ENCODE measurements at places on chromosomes 3 and 15.

DNA sequence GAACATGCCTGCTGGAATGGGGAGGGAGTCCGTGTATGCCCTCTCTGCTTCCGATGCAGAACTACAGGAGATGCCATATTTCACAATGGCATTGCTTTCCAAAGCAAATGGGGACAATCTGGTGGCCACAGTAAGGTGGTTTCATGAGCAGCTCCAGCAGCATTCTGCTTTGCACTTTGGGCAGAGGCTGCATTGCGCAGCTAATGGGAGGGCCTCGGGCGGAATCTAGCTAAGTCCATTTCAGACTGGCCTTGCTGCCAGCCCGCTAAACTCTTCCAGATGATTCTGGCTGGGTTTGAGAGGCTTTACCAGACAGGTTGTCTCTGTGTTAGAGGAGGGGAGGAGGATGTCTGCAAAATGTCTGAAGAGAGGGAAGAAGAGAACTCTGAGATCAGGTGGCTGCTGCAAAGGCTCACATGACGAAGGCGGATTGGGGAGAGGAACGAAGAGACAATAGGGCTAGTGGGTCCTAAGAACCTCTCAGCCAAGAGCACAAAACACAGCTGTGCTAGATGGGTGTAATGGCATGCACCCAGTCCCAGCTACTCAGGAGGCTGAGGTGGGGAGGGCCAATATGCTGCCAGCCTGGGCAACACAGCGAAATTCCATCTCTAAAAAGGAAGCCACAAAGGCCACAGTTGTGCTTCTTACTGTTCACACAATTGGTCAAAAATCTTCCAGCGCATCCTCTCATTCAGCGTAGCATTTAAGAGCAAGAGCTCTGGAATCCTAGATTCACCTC is 63.7 kb downstream of the BDH1 start:
- no peak for DNase-seq

GRCh38 chr3:54736459-54736858 is 191.4 kb downstream of the LRTM1 start:
- no peak for DNase-seq

DNA sequence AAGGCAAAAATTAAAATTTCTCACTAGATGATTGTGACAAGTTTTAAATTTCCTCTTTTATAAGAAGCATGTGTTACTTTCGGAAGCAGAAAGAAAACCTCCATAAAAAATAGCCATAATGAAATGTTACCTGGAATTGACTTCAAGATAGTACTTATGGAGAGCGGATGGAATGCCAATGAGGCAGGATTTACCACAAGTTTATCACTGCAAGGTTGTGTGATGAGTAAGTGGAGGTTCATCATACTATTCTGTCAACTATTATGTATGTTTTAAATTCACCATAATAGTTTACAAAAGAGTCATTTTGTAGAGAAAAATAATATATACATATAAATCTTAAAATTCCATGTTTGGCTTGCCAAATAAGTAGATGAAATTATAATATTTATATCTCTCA is 230.3 kb downstream of the SCAPER start:
- DNase-seq: no peak

GRCh38 chr3:128521715-128522114 is 28.7 kb upstream of the GATA2 start:
- DNase-seq: no peak

DNA sequence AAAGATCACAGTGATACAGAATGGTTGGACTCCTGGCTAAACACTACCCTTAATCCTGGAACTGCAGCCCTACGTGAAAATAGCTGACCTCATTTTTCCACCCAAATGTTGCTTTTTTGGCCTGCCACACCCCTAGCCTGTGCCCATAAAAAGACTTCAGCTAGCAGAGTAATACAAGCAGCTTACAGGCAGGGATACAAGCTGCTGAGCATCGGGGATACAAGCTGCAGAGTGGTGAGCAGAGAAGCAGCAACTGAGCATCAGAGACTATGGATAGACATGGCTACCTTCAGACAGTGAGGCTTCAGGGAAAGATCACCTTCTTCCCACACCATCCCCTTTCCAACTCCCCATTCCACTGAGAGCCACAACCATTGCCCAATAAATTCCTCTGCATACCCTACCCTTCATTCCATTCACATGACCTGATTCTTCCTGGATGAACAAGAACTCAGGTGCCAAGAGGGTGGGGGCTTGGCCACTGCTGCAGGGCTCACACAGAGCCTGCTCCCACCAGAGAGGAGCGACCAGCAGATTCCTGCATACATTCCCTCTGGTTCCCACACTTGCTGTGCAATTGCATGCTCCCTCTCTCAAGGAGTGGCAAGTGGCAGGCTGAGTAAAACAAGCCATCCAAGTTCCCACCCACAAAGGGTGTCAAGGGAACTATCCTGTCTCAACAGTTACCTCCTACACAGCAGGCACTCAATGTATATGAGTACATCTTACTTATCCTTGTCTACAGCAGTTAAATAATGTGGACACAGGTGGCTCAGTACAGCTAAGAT is 217.5 kb downstream of the ALCAM start:
- no peak for DNase-seq

- DNase-seq: no peak
These were observed 2.1 kb upstream of the CNBP start for GRCh38 chr3:129185783-129186182.

DNA sequence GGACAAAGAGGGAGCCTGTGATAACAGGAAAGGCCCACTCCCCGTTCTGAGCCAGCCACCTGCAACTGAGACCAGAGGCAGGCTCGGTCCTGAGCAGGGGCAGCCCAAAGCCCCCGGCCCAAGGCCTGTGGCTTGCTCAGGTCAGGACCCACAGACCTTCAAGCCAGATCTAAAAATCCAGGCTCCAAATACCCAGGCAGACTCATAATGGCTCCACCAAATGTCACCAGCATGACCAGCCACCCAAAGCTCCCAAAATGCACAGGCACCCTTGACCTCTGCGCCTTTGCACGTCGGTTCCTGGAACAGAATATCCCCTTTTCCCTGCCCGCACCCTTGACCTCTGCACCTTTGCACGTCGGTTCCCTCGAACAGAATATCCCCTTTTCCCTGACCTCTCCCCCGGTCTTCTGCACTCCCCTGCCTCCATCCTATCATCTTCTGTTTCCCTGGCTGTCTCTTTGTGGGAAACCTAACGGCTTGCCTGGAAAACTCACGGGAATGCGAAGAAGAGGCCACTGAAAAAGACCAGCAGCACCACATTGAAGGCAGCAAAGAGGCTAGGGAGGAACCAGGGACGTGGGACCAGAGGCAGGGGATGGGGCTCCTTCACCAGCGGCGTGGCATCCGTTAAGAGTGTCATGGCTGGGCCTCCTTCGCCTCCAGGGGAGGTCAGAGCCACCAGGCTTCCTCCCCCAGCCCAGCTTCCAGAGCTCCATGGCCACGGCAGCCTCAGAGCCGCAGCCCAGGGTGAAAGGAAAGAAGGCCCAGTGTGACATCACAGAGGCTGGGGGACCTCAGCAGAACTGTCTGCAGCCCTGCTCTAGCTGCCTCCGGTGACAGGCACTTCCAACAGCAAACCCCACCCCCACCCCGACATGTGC is at the start of gene ZDHHC19:
Gene ZDHHC19, minus strand, starts transcription at position 728 of the 884 bp plus-strand sequence. Its CDS starts 85 bp downstream, at position 643.
- DNase-seq: no peak

GRCh38 chr3:17466028-17466427 is 276.4 kb downstream of the TBC1D5 start:
- DNase-seq: no peak

GRCh38 chr3:48702320-48702920 is 14.6 kb downstream of the IP6K2 start:
- no peak for DNase-seq

DNA sequence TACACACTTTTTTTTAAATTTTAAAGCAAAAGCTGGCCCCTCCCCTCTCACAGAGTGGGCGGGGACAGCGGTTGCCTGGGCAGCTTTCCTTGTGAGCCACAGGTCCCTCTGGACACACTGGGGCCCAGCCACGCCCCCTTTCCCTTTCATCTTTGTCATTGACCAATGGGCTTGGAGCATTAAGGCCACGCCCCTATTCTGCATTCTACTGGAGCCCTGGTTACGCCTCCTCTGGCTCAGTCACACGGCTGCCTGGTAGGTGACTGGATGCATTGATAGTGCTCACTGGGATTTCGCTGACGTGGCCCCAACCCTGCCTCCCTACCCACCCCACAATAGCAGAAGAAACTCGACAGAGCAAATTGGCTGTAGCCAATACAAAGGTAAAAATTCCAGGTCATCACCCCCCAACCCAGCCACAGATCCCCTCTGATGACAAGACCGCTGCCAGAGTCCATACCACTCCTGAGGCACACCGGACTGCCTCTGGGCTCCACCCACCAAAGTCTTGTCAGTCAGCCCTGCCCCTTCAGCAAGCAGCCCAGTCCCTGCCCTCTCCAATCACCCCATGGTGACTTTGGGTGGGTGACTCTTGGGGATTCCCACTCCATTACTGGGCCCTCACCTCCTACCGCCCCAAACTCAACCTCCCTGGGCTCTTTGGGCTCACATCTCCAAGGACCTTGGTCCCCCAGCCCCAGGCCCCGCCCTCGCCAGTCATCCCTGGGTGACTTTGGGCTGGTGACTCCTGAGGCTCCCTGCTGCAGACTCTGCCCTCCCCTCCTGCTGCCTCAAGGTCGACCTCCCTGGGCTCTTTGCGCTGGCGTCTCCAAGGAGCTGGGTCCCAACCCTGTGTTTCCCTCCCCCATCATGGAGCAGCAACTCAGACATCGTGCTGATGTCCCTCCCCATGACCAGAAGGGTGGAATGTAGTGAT is 112.2 kb upstream of the FAN1 start:
- no peak for DNase-seq

- no peak for DNase-seq
These were observed 96.7 kb upstream of the TP63 start for GRCh38 chr3:189534531-189534930.

- no peak for DNase-seq
These were observed 42.8 kb downstream of the GPR160 start for GRCh38 chr3:170080605-170081004.

DNA sequence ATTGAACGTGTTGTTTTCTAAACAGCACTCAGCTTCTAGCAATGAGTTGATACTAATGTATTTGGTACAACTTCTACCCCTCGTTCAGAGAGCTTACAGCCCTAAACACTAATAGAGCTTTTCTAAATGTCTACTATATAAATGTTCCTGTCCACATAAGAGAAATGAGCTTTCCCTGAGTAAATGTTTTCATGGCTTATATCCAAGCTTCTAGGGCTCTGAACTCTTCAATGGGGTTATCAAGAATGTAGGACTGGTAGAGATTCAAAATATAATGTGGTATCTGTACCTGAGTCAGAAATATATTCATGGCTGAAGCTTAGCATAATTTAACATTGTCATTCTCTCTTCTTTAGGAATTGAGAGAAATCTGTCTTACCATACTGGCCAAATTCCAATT is 73.4 kb downstream of the SERPINI1 start:
- no peak for DNase-seq

DNA sequence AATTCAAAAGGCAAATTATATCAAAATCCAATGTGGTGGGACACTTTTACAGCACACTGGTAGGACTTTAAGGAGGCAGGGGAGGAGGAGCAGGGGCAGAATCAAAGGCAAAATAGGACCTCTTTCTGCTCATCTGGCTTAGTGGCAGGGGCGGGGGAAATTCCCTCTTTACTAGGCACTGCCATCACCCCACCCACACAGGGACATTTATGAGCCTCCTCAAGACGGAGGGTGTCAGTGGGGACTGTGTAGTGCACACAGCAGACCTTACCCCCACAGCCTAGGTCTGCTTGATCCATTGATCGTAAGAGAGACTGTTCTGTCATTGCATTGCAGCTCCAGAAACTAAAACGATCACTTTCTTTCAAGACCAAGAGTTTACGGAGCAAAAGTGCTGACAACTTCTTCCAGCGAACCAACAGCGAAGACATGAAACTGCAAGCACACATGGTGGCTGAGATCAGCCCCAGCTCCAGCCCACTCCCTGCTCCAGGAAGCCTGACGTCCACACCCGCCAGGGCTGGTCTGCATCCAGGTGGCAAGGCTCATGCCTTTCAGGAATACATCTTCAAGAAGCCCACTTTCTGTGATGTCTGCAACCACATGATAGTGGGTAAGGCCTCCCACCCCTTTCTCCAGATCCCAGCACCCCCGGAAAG is 62.9 kb downstream of the STAC start:
- DNase-seq: no peak

DNA sequence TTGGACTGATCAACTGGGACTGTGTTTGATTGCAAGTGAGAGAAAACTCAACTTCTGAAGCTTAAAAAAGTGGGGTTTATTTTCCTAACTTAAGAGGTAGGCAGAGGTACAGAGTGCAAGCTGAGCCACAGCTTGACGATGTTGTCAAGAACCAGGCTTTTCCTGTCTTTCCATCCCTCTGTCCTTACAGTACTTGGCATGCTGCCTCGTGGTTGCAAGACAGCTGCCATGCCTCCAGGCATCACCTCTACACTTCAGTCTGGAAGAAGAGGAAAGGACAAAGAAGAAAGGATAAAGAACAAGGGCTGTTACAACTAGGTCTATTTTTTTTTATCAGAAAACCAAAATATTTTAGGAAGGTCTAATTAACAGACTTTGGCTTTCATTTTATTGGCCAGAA is 51.8 kb upstream of the GALNT15 start:
- DNase-seq: no peak

DNA sequence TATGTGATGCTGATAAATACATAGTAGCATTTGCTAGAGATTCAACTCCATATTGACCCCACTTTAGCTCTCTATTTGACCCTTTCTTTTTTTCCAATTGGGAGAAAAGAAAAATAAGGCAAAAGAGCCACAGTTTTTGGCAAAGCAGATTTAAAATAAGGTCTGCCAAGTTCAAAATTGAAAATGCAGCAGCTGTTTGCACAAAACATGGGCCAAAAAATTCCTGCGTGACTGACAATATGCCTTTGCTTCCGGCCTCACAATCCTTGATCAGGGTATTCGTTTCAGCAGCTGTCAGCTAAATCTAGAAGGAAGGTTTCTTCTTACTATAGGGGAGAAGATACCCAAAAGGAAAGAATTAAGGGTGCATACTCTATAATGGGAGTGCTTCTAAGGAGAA is 563.5 kb upstream of the CCDC54 start:
- DNase-seq: no peak

DNA sequence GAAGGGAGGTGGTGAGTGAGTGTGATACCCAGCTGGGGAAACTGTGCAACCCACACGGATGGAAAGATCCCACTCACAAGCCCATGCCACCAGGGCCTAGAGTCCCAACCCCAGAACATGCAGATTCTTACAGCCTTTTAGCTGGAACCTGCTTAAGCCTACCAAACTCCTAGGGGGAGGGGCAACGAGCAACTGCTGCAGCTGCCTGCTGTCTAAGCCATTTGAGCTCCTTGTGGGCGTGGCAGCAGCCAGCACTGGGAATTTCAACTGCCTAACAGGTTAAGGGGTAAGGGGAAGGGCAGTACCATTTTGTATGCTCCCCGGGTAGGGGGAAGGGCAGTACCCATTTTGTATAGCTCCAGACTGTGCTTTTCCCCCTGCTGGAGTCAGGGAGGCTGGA is 673.2 kb upstream of the BCHE start:
- no peak for DNase-seq

- DNase-seq: peak; percentile 9
These were observed 31.5 kb downstream of the KCNAB1 start for GRCh38 chr3:156151824-156152428.

DNA sequence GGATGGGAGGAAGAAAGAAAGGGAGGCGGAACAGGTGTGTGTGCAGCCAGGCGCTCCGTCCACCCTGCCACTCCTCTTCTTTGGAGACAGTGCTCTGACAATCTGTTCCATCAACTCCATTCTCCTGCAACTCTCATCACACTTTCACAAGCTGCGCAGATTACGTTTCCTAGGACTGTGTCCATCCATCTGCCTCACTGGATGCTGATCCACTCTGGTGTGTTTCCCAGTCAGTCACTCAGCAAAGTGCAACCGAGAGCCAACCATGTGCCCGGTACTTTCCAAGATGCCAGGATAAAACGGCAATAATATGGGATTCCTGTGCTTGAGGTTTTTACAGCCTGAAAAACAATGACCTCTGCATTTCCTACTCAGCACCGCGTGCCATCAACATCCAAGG is 59.6 kb downstream of the SLC12A8 start:
- no peak for DNase-seq
